Nasal cavity respiratory epithelium epithelial cell of viscerocranial mucosa (primary cell): ENCODE measurements at places on chromosomes 1 and 21. TPM values are rescaled to one million over a fixed set of nuclear protein-coding genes. Genes with fewer than 3 reads are reported as not detected.

The CCDC181 gene
- under 0.01 and 0.14 TPM in 2 replicates for total RNA-seq

The CASZ1 gene
- 14.4 and 21.3 TPM in 2 replicates for total RNA-seq

The PGLYRP3 gene
- total RNA-seq: 2.4 and 4.7 TPM in 2 replicates

The SELENBP1 gene
- total RNA-seq: 1.0 and 2.7 TPM in 2 replicates

The CHRM3 gene
- total RNA-seq: under 0.01 and 1.1 TPM in 2 replicates

The ITLN2 gene
- total RNA-seq: 0.21 TPM in 1 of 2 replicates, not detected in the other

The NPL gene
- total RNA-seq: 3.8 and 19.7 TPM in 2 replicates

The UBQLN4 gene
- 18.5 and 26.7 TPM in 2 replicates for total RNA-seq

The IPO13 gene
- total RNA-seq: 18.8 and 53.6 TPM in 2 replicates

The LRIF1 gene
- total RNA-seq: 21.2 and 22.5 TPM in 2 replicates

The SLC9C2 gene
- total RNA-seq: under 0.01 TPM in 1 of 2 replicates, not detected in the other

The PAQR7 gene
- total RNA-seq: 13.3 and 16.1 TPM in 2 replicates

The FAM163A gene
- total RNA-seq: not detected in 2 replicates

The RCSD1 gene
- under 0.01 TPM in 1 of 2 replicates, not detected in the other for total RNA-seq

The UAP1 gene
- total RNA-seq: 122 and 179 TPM in 2 replicates

The PCSK9 gene
- total RNA-seq: 11.7 and 37.3 TPM in 2 replicates

The ARMH1 gene
- 0.34 and 0.57 TPM in 2 replicates for total RNA-seq

The DMRTA2 gene
- total RNA-seq: 4.8 and 14.2 TPM in 2 replicates

The OR2T27 gene
- not detected in 2 replicates for total RNA-seq

The CHI3L1 gene
- total RNA-seq: under 0.01 and 3.1 TPM in 2 replicates

The MAP1LC3C gene
- total RNA-seq: not detected in 2 replicates

The ADAMTSL4 gene
- total RNA-seq: 1.7 and 2.8 TPM in 2 replicates
